ENCODE measurements at places on chromosomes 3 and 15.

DNA sequence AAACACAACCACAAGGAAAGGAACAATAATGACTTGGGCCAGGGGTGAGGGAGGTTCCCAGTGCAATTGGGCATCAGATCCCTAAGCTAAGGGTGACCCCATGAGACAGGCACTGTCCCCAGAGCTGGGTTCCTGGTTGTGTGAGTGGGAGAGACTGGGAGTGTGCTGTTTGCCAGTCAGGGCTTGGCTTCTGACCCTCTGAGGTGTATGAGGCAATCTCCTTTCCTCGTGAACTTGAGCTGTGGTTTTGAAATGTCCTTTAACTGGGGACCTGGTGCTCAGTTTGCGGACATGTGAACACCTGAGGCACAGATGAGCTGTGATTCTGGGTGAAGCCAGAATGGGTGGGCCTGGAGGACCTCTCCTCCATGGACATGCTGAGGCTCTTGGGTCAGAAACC, 58.5 kb upstream of the PLXNA1 start:
- DNase-seq = no peak

DNA sequence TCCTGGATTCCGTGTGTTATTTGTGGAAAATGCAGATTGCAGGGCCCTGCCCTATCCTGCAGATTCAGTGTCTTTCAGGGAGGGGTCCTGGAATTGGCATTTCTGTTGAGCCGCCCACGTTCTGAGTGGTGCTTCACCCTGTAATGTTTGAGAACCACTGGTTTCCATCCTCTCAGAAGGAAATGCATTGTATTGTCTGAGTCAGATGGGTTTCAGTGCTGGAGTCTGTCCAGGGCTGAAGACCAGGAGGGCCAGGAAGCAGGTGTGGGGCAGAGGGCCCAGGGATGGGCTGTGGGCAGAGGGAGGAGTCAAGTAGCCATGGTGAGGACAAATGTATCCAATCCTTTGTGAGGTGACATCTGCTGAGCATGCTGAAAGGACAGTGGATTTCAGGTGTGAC, 123.8 kb downstream of the SV2B start:
- no peak for DNase-seq

GRCh38 chr15:37517191-37517895, 417.0 kb upstream of the MEIS2 start:
- DNase-seq = no peak

DNA sequence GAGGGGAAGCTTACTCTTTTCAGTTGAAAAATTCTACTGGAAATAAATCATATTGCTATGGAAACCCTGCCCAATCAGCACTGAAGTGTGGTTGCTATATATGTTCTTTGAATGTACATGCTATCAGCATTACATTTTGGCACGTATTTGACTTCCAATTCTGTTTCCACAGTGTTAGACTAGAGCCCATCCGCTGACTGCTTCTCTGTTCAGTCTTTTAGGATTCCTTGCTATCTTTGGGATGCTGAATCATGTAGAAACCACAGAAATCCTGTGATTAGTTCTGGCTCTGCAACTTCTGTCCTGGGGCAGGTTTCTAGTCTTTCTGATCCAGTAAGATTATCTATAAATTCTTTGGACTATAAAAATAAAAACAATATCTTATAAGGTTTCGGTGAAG, 128.2 kb upstream of the SLC7A14 start:
- DNase-seq = peak; percentile 82

GRCh38 chr15:39156646-39157250, 424.1 kb upstream of the THBS1 start:
- no peak for DNase-seq

DNA sequence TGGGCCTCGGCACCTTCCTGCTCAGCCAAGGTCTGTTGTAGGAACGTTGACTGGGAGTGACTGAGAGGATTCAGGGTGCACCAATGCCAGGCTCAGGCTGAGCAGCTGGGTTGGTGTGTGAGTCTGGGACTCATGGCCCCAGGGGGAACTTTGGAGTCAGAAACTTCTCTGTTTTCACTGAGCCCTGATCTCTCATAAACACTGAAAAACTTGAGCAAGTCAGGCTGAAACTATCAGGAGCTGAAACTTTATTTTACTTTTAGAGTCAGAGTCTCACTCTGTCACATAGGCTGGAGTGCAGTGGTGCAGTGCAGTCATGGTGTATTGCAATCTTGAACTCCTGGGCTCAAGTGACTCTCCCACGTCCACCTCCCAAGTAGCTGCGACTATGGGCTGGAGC, 3.0 kb downstream of the TRAK1 start:
- no peak for DNase-seq

DNA sequence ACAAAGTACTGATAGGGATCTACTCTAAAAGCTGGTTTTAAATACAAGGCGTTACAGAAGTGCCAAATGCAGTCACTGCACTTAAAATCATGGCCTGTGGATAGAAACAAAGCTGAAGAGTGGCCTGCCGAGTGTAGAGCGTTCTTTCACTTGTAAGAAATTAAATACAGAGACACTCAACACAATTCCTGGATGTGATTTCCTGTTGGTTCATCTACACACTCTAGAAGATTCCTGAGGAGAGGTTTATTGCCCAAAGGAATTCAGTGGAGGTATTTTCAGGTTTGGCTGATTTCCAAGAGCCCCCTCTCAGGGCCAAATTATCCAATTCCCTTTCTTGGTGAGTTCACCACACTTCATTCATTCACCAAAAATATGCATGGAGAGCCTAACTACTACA, 200.3 kb upstream of the IL12A start:
- DNase-seq = no peak

DNA sequence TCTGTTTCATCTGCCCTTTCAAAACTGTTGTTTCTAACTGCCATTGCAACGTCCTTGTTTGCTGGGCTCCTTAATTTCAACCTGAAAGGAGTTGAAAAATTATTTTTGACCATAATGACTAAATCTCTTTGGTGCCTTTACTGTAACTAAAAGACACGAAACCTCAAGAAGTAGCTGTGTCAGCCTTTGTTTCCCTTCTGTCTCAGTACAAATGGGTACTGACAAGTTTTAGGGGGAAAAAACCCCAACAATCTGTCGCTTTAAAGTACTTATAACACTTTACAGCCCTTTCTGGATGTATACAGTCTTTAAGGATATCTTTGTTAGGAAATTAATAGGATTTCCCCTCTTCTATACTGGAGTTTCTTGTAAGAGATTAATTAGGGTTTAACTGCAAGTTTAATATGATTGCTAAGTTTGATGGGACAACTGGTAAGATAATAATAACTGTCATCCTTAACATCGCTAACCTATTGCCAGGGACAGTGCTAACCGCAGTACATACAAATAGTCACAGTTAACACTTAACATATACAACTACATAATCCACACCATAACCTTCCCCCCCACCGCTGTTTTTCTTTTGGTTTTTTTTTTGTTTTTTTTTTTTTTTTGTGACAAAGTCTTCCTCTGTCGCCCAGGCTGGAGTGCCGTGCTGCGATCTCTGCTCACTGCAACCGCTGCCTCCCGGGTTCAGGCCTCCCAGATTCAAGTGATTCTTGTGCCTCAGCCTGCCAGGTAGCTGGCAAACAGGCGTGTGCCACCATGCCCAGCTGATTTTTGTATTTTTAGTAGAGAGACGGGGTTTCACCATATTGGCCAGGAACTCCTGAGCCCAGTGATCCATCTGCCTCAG, 1.7 kb downstream of the GXYLT2 start:
- no peak for DNase-seq

DNA sequence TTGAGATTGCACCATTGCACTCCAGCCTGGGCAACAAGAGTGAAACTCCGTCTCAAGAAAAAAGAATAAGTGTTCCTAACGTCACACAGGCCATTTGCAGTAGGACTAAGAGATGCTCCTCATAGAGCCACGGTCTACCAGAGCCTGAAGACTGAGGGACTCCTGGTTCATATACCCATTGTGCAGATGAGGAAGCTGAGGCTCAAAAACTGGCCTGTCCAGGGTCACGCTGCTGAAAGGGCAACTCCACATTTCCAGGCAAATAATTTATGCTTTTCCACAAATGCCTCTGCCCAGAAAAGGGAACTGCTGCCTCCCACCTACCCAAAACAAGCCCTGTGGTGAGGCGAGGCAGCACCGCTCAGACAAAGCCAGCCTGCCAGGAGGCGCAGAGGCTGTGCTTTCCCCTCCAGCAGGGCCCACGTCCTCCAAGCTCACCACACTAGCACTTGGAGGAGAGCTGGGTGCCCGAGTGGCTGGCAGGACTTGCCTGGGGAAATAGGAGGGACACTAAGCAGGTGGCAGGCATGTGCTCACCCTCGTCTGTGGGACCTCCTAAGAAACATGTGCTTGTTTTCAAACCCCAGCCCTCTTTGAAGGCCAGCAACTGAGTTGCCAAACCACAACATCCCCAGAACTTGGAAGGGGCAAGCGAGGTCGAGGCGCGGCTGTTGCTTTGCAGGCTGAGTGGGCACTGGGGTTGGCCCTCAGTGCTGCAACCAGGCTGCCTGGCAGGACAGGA, 195.6 kb downstream of the XXYLT1 start:
- DNase-seq = peak; percentile 10

GRCh38 chr3:94709249-94709902, 646.5 kb downstream of the NSUN3 start:
- DNase-seq = no peak

DNA sequence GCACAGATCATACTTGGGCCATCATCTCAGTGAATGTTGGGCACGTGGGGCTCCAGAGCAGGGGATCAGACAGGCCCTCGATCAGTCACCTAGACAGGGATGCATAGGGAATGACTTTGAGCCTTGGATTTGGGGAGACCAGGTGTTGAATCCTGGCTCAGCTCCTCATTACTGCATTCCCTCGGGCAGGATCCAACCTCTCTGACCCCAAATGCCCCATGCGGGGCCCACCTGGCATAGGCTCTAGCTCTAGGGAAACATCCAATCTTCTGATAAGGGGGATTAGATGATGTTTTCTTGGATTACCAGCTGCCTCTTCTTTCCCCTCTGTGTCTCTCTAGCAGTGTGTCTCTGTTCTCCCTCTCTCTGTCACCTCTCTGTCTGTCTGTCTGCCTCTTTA, 22.7 kb downstream of the LOXL1 start:
- no peak for DNase-seq

- no peak for DNase-seq
Observed at GRCh38 chr3:66052721-66053549, 14.2 kb upstream of the MAGI1 start.

DNA sequence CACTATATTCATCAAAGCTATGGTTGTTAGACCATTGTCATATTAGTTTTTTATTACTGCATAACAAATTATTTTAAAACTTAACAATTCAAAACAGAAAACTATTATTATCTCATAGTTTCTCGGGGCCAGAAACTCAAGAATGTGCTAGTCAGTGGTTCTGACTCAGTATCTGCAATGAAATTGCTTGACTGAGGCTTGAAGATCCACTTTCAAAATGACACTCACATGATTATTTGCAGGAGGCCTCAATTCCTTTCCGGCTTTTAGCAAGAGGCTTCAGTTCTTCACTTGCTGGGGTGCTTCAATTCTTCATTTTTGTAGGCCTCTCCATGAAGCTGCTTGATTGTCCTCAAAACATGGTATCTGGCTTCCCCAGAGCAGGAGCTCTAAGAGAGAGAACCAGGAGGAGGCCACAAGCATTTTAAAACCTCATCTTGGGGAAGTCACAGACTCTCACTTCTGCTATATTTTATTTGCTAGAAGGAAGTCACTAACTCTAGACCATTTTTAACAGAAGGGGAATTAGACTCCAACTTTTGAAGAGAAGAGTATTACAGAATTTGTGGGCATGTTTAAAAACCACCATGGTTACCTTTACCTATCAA, 383.7 kb downstream of the MFSD1 start:
- no peak for DNase-seq

DNA sequence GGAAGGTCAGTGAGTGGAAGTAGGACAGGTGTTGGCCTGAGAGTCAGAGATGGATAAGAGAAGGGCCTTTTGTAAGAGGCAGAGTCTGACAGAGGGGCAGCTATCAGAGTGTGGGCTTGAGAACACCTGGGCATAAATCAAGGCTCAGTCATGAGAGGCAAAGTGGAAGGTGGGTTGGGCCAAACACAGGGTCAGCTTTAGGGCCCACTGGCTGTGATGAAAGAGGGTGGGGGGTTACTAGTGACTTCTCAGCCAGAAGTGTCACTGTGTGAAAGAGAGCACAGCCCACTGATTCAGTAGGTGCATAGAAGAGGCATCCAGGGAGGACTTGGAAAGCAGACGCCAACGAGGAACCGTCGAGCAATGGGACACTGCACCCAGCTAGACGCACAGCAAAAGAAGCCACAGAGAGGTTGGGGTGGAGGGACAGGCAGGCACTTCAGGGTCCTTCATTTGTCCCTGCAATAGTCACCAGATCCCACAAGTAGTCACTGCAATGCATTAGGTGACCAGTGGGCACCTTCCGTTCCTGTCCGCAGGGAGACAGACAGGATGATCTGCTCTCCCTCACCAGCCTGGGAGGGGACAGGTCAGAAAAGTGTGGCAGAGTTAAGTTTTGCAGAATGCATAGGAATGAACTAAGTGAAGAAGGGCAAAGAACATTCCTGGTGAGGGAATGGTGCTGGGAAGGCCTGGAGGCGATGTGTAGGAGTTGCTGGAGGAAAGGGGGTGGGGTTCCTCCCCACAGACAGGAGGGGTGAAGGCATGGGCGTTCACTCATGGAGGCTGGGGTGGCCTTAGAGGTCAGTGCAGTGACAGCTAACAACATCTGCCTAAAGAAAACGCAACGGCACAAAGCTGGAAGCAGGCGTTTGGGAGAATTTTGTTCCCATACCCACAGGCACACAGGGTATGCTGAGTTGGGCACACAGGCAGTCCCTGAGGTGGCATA, 36.3 kb downstream of the MESD start:
- peak; percentile 35 for DNase-seq

GRCh38 chr15:80825361-80826030, 46.3 kb downstream of the CEMIP start:
- DNase-seq = no peak

- peak; percentile 18 for DNase-seq
Observed at GRCh38 chr3:2655229-2655701, 454.9 kb downstream of the IL5RA start.

- DNase-seq = no peak
Observed at GRCh38 chr15:82882273-82882928, 70.1 kb downstream of the HOMER2 start.

DNA sequence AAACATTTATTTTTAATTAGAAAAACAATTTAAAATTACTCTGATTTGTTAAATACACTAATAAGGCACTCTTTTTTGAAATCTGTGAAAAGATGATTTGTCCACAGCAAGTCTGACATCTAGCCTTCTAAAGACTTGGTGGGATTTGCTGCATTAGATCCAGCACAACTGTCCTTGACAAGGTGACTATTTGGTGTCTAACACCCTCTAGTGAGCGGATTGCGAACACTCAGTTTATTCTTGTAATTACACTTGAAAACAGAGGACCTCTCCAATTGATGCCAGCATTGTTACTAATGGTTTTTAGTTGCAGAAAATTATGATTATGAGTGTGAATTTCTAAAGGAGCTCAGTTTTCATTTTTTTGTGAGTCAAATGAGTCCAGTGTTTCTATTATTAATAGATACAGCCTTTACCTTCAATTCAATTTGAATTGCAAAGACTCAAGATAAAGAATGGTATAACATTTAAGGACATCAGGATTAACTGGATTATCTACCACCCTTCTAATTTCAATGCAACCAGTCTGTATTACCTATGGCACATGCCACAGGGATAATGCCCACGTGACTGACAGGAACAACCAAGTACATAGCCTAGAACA, 29.7 kb upstream of the STRIT1 start:
- peak; percentile 89 for DNase-seq

GRCh38 chr3:57382933-57383332, 90.4 kb upstream of the ASB14 start:
- DNase-seq = peak; percentile 5

- no peak for DNase-seq
Observed at GRCh38 chr15:27570746-27571145, 528.4 kb downstream of the OCA2 start.

- DNase-seq = no peak
Observed at GRCh38 chr3:10968401-10968800, 24.1 kb upstream of the SLC6A1 start.

GRCh38 chr3:45124352-45124751, 21.8 kb downstream of the CDCP1 start:
- DNase-seq = peak; percentile 94
